ENCODE measurements at places on chromosomes 11 and 22.

- DNase-seq, result no peak
These were observed 34.7 kb downstream of the CACNG2 start for GRCh38 chr22:36668854-36669253.

DNA sequence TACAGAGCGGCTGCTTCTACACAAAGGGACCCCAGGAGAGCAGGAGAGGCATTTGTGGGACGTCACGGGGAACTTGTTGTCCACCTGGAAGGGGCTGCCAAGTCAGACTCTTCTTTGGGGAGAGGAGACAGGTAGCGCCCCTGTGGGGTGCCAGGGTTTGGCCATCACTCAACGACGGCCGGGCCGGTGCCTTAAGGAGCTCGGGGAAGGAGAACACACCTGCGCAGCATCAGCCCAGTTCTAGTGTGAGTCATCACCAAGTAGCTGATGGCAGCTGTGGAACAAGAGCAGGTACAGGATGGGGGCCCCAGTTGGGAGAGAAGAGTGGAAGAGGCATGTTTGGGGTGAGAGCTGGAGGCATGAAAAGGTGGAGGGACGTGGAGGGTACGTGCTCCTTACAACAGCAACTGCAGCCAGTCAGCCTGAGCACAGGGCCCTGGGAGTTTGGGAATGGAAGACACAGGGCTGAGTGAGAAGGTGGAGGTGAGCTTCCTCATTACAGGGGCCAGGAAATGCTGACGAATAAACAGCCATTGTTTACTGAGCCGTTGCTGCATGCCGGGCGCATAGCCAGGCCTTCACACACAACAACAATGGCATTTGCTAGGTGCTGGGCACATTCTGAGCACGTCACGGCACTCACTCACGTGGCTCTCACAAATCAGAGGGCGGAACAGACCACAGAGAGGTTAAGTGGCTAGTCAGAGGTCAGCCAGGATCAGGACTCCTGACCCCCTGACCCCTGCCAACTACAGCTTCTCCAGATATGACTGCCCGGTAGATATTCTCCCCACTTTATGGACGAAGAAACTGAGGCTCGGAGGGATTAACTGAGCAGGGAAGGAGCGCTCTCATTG lies 29.1 kb upstream of the TP53I11 start:
- DNase-seq, result no peak

- DNase-seq, result no peak
These were observed 985.3 kb upstream of the FAT3 start for GRCh38 chr11:91239359-91239758.

DNA sequence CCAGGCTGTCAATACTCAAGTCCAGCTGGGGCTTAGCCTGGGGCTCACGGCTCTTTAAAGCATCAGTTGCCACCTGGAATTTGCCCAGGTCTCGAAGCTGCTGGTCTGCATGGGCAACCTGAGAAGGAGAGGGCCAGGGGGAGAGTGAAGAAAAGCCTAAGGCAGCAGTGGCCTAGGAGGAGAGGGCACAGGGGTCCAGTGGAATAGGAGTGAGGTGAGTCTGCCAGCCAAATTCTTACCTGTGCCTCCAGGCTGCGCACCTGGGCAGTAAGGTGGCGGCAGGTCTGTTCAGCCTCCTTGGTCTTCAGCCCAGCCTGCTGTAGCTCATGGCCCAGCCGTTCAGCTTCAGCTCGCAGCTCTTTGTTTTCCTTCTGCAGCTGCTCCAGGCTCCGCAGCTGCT lies 10.0 kb downstream of the IL18BP start:
- no peak for DNase-seq

DNA sequence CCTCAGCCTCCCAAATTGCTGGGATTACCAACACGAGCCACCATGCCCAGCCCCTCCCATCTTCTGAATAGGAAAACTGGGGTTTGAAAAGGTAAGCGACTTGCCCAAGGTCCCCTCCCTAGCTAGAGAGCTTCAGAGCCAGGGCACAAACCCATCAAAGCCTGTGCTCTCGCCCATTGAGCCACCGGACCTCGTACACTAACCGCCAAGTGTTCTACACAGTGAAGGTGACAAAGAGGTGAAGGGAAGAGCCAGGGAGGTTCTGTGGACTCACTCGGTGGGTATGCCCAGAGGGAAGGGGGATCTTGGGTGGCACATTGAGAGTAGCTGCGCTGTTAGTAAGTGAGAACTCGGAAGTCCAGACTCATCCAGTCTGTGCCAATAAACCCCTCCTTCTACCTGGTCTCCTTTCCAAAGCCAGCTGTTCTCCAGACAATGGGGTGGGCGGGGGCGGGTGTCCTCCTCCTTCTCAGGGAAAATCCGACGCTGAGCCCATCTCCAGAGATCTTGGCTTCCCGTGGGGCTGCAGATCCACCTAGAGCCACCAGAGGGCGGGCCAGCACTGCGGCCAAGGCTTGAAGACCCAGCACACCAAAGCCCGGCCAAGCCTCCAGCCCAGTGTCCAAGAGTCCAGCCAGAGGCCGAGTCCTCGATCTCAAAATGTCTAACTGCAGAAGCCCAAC lies 3.2 kb upstream of the RTN4RL2 start:
- DNase-seq, result no peak

DNA sequence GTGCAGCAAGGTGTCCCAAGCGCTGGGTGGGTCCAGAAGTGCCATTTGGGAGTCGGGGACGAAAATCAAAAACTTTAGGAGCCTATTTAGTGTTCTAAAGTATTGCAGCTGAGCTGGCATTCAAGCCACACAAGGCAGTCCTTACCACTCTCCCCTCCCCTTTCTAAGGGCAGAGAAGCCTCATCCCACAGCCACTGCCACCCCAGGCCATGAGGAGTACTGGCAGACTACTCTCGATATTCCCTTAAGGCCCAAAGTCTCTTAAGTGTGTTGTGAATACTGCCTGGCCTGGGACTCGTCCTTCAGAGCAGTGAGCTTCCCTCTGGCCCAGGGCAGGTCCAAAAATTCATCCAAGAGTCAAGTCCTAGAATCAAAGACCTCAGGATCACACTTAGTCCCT lies 7.8 kb downstream of the FANCF start:
- DNase-seq, result no peak

- no peak for DNase-seq
These were observed 49.1 kb downstream of the XKR3 start for GRCh38 chr22:16776080-16776479.

DNA sequence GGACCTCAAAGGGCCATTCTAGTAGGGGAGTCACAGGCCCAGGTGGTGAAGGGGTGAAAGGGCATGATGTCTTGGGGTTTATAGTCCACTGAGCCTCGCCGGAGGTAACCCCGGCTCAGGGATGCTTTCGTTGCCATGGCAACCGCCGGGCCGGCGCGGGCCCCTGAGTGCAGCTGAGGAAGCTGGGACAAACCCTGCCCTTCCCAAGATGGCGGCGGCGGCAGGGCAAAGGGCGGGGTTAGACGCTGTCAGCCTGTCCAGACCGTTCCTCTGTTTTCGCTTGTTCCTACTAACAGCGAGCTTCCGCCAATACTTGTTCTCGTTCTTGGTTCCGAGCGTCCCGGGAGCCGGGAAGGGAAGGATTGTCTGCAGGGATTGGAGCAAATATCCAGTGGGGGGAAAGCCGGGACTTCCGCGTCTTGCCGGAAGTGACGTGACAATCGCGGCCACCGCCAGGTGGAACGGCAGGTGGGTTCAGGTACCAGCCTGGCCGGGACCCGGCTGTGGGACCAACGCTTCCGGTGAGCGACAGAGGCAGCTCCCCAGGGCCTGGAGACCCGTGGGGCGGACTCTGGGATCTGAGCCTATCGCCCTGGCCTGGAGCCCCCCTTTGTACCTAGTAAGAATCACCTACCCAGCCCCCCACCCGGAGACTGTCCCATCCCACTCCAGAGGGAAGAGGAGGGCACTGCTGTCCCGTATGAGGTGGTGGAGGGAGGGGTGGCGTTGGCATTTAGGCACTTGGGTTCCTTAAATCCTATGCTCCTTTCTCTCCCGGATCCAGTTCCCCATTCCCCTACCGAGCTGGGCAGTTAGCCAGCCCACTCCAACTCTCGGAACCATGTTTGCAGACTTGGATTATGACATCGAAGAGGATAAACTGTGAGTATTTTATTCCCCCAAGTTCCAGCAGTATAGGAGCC lies at the start of gene PICK1:
Gene PICK1 (plus strand): TSS at position 436 of the 923 bp plus-strand sequence. CDS start 406 bp downstream, at position 842.
- DNase-seq, result peak; percentile 63

- no peak for DNase-seq
These were observed 44.9 kb upstream of the CARS1 start for GRCh38 chr11:3101921-3102640.

- peak; percentile 53 for DNase-seq
These were observed 8.7 kb downstream of the SPTBN2 start for GRCh38 chr11:66720223-66720898.

DNA sequence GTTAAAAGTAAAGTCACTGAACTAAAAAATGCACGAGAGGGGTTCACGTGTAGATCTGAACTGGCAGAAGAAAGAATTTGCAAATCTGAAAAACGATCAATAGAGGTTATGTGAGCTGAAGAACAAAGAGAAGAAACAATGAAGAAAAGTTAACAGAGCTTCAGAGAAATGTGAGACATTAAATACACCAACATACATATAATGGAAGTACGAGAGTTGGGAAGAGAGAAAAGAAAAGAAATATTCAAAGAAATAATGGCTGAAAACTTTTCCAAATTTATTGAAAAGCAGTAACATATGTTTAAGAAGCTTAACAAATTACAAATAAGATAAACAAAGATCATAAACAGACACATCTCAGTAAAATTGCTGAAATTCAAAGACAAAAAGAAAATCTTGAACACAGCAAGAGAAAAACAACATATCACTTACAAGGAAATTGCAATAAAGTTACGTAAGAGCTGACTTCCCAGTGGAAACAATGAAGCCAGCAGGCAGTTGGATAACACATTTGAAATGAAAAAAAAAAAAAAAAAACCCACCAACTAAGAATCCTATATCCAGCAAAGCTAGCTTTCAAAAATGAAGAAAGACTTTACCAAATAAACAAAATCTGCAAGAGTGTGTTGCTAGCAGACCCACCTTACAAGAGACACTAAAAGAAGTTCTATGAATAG lies 56.8 kb downstream of the EMSY start:
- DNase-seq, result no peak

DNA sequence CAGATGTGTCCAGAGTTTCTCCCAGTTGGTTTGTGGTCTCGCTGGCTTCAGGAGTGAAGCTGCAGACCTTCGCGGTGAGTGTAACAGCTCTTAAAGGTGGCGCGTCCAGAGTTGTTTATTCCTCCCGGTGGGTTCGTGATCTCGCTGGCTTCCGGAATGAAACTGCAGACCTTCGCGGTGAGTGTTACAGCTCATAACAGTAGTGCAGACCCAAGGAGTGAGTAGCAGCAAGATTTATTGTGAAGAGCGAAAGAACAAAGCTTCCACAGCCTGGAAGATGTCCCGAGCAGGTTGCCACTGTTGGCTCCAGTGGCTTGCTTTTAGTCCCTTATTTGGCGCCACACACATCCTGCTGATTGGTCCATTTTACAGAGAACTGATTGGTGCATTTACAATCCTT lies 1.8 kb upstream of the PGA3 start:
- no peak for DNase-seq
